Stimulated activated CD8-positive, alpha-beta memory T cell treated with anti-CD3 and anti-CD28 coated beads, Interleukin-4, amount 100 ng/mL, for 1 hour (primary cell): ENCODE measurements at places on chromosomes 5 and 9.

GRCh38 chr5:164941132-164941531, 1435.7 kb downstream of the MAT2B start:
- no peak for DNase-seq

GRCh38 chr5:159775890-159776289, 140.4 kb upstream of the ADRA1B start:
- DNase-seq = no peak

- no peak for DNase-seq
Measured at GRCh38 chr9:17597977-17598376, 19.1 kb downstream of the SH3GL2 start.

DNA sequence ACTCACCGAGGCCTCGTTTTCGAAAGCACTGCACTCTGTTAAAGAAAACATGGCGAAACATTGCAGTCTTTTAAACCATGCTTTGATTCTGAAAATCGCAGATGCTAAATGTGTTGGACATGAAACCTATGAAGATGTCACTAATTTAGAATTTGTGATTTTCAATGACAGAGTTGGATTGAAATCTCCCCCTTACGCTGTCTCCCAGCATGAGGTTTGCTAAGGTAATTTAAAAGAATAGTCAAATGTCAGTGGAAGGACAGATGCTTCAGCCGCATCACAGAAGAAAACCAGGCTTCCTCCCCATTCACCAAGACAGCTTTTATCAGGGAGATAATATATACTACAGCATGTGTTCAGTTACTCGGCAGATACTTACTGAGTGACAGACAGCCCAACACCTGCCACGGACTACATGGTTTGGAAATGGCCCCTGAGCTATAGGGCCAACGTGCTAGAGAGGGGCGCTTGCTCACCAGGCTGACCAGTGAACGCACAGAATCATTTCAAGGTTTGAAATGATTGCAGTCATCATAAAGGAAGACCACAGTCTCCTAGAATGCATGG, 136.9 kb downstream of the ADAMTS16 start:
- DNase-seq = no peak

- no peak for DNase-seq
Measured at GRCh38 chr5:113124914-113125313, 148.3 kb downstream of the DCP2 start.

DNA sequence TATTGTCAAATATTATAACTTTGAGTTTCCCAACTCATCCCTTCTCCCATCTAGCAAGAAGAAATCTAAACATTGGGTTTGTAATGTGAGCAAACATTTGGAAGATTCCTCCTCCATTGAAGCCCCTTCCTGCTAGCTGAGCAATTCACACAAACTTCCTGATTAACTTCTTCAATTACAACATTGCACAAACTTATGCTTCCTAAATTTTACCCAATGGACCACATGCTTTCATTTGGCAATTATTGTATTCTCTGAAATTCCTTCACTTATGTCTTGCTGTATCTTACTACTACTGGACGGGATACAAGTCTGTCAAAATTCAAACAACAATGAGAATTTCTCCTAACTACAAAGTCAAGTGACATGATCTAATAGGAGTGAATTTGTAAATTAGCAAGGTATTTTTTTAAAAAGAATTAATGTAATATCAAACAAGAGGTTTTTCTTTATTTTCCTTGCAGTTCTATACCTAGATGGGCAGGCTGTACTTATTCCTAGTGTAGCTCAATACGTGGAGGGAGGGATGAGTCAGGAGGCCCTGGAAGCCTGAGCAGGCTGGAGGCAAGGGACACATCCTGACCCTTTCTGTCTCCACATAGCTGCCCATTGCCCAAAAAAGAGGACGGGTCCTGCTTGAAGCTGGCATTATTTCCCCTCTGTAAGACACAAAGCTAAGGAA, 11.8 kb upstream of the IFNW1 start:
- no peak for DNase-seq

- no peak for DNase-seq
Measured at GRCh38 chr9:69232135-69232534, 58.1 kb downstream of the TJP2 start.

DNA sequence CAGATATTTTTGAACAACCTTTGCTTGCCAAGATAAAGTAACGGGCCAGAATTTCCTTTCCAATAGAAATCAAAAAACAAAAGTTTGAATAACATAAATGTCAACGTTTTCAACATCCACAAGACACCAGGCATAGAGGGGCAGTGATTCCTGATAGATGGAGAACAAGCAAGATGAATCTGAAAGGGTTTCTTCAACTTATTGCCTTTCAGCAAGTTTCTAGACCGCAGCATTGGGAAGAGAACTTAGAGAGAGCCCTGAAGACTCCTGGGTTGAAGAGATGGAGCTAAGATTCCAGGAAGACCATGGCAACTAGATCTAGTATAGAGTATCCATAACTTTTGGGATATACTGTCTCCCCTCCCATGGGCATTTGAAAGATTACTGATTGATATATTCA, 751.4 kb upstream of the CTNND2 start:
- no peak for DNase-seq

DNA sequence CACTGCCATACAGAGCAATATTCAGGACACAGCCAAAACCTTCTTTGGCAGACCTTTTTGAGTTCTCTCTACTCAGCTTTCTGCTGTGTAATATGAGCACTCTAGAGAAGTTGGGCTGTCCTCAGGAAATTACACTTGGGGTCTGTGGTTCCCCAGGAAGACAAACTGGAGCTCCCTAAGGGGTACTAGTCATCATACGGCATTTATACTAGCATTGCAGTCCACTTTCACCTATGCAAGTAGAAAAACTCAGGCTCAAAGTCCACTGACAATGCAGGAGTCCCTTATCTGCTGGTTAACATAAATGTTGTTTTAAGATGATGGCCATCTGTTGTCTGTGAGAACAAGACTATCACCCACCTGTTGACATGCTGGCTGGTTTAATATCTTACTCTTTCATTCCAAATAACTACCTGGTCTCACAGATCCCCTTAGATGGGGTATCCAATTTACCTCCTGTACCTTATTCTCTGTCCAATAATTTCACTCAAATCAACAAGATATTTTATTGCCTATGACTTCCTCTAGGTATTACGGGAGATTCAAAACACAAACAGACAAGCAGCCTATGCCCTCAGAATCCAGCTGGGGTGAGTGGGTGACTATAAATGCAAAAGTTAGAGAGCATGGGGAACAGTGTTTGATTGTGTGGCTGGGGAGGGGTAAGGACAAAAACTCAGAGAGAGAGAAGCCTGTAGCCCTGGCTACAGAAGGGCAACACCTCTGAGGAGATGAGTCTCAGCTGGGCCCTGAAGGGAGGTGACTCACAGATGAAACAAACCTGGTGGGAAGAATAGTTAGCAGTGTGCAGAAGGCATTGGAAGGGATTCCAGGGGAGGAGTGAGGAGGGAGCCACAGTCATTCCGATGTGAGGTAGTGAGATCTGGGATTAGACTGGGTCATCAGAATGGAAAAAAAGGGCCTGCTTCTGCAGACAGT, 10.2 kb downstream of the DOCK8 start:
- DNase-seq = no peak

- no peak for DNase-seq
Measured at GRCh38 chr9:121577166-121577565, 74.3 kb upstream of the DAB2IP start.

DNA sequence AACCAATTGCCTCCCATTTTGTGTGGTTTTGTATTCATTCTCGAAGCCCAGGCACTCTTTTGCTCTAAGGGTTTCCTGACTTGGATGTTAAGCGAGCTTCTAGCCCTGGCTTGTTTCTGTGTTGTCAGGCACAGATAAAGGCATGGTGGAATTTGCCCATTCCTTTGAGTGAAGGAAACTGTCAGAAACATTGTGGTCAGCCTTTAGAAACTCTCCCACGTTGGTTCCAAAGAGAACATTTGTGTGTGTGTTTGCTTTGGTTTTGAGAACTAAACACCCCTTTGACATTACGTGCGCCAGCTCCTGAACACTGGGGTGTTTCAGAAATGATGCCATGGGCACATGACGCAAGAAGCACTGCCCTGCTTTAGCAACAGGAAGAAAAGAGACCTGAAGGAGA, 320.9 kb downstream of the NTRK2 start:
- DNase-seq = no peak

- no peak for DNase-seq
Measured at GRCh38 chr9:78097541-78097940, 65.9 kb upstream of the GNAQ start.

GRCh38 chr5:126911986-126912385, 118.4 kb downstream of the MARCHF3 start:
- no peak for DNase-seq

DNA sequence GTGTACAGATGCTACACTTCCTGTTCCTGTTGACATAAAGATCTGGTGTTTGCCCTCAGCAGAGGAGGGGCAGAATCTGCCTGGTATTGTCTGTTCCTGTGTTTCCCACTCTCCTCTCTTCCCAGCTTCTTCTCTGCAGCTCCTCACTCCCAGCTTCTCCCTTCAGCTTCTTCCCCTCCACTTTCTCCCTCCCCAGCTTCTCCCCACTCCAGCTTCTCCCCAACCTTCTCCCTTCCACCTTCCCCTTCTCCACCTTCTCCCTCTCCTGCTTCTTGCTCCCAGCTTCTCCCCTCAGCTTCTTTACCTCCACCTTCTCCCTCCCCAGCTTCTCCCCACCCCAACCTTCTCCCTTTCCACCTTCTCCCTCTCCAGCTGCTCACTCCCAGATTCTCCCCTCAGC, 148.9 kb upstream of the IRX2 start:
- no peak for DNase-seq

GRCh38 chr9:130962418-130963316, 23.6 kb upstream of the FIBCD1 start:
- DNase-seq = no peak

- DNase-seq = no peak
Measured at GRCh38 chr5:45639040-45639439, 57.1 kb downstream of the HCN1 start.

GRCh38 chr9:73093740-73094379, 57.8 kb upstream of the ANXA1 start:
- no peak for DNase-seq

DNA sequence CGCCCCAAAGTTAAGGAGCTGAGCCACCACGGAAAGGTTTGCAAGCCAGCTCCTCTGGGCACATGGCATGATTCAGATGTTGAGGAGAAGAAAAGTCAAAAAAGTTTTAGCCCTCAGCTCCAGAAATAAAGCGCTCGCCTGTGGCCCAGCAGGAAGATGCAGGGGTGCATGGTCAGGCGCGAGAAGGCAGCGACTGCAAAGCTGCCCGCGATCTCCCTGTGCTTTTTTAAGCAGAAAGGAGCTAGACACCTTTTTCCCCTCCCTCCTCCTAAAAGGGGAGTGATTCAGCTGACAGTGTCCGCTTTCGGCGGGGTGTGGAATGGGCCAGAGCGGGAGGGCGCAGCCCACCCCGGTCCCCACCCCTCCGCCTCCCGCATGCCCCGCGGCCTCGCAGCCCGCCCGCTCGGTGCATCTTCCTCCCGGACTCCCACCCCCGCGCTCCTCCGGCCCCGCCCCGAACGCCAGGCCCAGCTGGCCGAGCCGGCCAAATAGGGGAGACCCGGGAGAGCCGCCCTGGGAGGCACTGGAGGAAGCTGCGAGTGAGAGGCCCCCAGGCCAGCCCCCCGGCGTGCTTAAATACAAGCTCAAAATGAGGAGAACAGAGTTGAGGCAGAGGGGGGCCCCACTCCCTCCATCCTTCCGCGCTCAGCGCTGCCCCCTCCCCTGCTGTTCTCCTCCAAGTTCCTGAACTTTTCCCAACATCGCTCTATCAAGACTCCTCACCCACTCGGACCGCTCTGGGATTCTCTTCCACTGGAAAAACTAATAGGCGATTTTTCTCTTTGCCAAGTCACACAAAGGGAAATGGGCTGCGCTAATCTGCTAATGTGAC, at the start of gene ADAMTS12:
ADAMTS12 (minus strand) TSS at position 203 of the 832 bp plus-strand sequence; CDS start at position 69, 134 bp downstream.
- DNase-seq = no peak

GRCh38 chr5:94577466-94578245, 40.7 kb downstream of the KIAA0825 start:
- no peak for DNase-seq

DNA sequence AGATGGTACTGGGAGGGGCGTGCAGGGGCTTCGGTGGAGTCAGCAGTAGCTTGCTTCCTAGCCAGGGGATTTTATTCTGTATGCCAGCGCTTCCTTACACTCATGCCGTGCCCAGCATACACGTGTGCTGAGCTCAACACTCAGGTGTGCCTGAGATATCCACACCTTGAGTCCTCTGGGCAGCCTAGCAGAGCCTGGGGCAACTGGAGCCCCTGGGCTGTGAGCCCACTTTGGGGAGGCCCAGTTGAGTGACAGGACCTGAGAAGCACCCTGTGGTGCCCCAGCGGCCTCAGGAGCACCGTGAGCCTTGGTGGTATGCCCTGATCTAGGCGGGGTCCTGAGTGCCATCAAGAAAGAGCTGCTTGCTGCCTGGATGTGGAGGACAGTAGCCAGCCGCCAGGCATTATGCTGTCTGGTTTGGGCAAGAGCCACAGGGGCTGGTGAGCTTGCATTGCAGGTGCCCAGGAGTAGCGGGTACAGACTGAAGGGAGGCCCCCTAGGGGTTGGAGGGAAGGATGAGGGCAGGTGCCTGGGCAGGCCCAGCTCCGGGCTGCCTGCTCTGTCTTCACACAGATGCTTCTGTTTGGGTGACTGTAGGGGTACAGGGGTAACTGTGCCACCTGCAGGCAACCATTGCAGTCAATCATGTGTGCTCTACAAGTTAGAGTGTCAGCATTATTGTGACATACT, 42.9 kb downstream of the BNIP1 start:
- no peak for DNase-seq

DNA sequence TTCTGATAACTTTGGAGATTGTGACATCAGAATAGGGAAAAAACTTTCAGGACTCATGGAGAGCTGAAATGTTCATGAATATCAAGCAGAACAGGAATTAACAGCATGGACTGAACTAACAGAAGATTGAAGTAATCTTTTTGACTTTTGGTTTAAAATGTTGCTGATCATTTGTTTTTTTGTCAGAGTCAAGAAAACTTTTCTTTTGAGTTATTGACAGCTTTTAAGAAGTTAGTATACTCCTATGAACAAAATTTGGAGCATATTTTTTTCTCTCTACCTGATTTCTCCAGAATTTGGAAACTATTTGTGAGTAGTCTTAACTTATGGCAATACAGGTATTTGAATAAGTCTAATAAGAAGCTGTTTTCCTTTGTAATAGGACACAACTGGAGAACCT, 244.3 kb upstream of the KLF9 start:
- DNase-seq = no peak

- no peak for DNase-seq
Measured at GRCh38 chr5:6158974-6159831, 219.1 kb downstream of the MED10 start.

DNA sequence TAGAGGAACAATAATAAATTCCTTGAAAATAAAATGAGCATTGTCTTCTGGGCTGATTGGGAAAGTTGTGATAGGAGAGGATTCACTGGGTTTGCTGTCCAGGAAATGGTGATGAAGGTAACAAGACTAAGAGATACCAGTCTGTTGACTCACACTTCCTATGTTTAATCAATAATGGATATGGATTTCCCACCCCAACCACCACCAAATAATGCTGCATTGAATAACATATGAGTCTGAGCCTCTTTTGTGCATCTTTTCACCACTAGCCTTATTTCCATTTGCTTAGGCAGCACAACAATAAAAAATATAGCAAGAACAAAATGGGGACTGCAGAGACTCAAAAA, 120.2 kb upstream of the NFIB start:
- no peak for DNase-seq
